AG08396 (cell line): ENCODE measurements at places on chromosomes 13 and 19.

GRCh38 chr19:38039966-38040365 is 133.0 kb downstream of the SIPA1L3 start:
- DNase-seq = peak; percentile 74

- DNase-seq = peak; percentile 96
These were observed at the start of gene FOSB for GRCh38 chr19:45467456-45468158. Gene FOSB, plus strand, starts transcription at chr19:45467996. Its CDS starts 591 bp downstream, at chr19:45468587.

DNA sequence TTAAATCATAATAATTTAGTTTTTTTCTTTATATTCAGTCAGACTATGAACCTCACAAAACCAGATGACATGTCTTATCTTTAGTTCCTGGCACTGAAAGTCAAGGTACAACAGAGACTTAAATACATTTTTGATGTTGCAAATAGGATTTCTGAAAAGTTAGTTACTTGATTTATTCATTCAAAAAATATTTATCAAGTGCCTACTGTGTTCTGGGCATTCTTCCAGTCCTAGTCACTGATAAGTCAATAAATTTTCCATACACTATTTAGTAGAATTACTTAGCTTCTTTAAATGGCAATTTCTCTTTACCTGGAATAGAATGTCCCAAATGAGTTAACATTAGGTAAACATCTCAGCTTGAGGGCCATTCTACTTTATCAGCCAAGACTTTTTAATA is 938.3 kb upstream of the PCDH9 start:
- no peak for DNase-seq

DNA sequence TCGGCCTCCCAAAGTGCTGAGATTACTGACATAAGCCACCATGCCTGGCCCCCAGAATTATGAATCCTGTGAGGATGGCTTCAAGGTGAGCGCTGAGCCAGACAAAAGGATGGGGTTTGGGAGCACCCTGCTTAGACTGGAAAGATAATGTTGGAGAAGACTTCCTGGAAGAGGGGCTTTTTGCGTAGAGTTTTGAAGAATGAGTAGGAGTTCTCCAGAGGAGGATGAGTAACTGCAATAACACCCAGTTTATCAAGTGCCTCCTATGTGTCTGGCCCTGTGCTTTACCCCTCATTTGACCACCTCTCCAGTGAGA is 641 bp upstream of the GDF15 start:
- no peak for DNase-seq

GRCh38 chr19:31947436-31948115 is 397.8 kb upstream of the ZNF507 start:
- no peak for DNase-seq

- DNase-seq = no peak
These were observed 6.5 kb upstream of the CIRBP start for GRCh38 chr19:1262623-1263123.

- DNase-seq = no peak
These were observed 24.8 kb upstream of the IGFL4 start for GRCh38 chr19:46065486-46066071.

DNA sequence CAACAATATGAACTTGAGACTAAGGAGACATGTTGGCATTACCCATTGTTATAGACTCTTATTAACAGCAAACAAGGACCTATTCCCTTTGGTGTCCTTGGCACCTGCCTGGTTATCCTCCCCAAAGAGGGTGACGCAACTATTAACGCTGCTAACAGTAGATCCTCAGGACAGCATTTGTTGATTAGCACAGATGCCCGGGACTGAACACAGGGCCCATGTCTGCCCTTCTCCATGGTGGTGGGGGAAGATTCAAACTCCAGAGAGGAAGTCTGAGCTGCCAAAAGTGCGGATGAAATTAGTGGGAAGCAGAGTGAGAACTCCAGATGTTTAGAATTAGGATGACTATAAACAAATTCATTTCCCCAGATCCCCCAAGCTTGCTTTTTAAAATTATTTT is 101.2 kb upstream of the RAP2A start:
- no peak for DNase-seq

DNA sequence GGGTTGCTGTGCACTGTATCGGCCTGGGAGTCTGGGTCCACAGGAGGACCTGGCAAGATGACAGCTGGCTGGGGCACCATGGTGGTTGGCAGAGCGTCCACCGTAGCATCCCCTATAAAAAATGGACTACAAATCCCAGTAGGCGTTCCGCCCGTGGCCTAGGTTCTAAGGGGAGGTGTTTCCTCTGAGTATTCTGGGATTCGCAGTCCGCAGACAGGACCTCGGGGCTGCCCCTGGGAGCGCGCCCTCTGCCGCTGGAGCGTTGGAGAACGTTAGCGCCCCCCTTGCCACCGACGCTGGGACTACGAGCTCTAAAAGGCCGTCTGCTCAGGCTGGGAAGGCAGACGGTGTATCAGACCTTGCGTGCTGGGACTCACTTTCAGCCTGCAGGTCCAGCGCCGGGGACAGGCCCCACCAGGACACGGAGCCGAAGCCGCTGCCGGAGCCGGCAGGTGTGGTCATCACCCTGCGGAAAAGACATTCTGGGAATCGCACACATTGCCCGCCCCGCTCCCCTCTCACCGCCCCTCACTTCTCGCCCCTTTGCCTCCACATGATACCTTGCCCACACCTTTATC is 372 bp downstream of the DNAAF3 start:
- peak; percentile 79 for DNase-seq

DNA sequence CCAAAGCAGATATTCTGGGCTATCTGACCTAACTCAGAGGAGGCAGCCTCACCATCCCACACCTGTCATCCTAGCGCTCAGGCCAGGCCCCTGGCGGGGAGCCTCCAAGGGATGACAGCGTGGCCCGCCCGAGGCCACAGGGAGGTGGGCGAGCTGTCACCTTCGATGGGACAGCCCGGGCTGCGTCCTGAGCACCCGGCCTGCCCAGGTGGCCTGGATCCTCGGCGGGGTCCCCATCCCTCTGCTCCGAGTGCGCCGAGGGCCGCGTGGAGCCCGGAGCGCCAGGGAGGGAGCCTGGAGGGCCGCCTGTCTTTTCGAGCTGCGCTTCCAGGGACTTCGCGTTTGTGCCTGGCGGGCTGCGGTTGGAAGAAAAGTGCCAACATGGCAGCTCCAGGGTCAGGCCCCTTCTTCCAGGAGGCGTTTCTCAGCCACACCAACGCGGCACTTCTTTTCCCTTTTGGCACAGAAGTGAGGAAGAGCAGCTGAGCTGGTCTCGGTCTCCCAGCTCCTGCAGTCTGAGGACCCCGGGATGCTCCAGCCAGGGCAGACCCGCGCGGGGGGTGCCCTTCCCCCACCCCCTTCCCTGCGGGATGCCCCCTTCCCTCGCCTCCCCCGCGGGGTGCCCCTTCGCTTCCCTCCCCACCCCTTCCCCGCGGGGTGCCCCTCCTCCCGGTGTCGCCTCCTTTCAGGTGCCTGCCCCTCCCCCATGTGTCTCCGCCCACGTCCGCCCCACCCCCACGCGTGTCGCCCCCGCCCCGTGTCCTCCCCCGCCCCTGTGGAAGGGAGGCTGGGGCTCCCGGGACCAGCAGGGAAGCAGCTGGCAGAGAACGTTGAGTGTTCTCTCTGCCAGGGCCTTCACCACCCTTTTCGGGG is 42.3 kb downstream of the GJA3 start:
- peak; percentile 79 for DNase-seq

- DNase-seq = no peak
These were observed 59.7 kb upstream of the TNFRSF19 start for GRCh38 chr13:23510544-23510916.
